ENCODE measurements at places on chromosomes 1 and 21. TPM values are rescaled to one million over a fixed set of nuclear protein-coding genes. Genes with fewer than 3 reads are reported as not detected.
A peak's percentile ranks its signal among the peaks of the same experiment; 100 is the strongest.

GRCh38 chr1:58802640-58803399 lies 19.0 kb upstream of the JUN start:
- DNase-seq, result no peak
- no peaks in the 10 kb centered on the region for H3K36me3 ChIP-seq
- no peak overlapping the region for H3K4me3 ChIP-seq
- H3K27me3 ChIP-seq, result peaks cover 10% of the 10 kb centered on the region

- no peaks in the 10 kb centered on the region for H3K36me3 ChIP-seq
- no peaks in the 10 kb centered on the region for H3K4me1 ChIP-seq
- H3K27ac ChIP-seq, result no peak overlapping the region
- no peak for DNase-seq
Observed at GRCh38 chr1:116556289-116557006, 14.4 kb downstream of the CD58 start.

GRCh38 chr1:7938070-7938469 lies 2.6 kb downstream of the TNFRSF9 start:
- H3K36me3 ChIP-seq, result no peaks in the 10 kb centered on the region
- H3K27ac ChIP-seq, result no peak overlapping the region
- DNase-seq, result no peak
- peaks cover 59% of the 10 kb centered on the region for H3K27me3 ChIP-seq

DNA sequence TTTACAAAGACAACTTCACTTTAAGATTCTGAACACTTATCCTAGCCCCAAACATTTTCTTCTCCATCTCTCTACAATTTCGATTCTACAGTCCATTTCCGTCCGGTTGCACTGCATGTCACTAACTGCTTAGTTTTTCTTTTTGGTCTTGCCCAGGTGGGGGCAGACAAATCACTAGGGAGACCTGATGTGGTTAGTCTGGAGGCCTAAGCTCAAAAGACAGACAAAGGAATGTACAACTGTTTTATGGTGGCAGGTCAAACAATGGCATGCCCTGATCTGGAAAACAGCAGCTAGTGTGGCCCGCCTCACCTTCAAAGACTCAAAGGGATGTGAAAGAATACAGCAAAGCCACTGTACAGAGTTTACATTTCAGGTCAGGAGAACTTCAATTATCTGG lies 3.8 kb downstream of the ETV3 start:
- peak overlapping the region; percentile 1 for H3K27ac ChIP-seq
- no peaks in the 10 kb centered on the region for H3K27me3 ChIP-seq
- DNase-seq, result no peak
- H3K4me3 ChIP-seq, result no peak overlapping the region

The S100A14 gene
- 1.4 TPM for total RNA-seq
